H4 (cell line): ENCODE measurements at places on chromosomes 1 and 21. TPM values are rescaled to one million over a fixed set of nuclear protein-coding genes. Genes with fewer than 3 reads are reported as not detected.

The DSTYK gene
- 5.1 and 5.8 TPM in 2 replicates for total RNA-seq

DNA sequence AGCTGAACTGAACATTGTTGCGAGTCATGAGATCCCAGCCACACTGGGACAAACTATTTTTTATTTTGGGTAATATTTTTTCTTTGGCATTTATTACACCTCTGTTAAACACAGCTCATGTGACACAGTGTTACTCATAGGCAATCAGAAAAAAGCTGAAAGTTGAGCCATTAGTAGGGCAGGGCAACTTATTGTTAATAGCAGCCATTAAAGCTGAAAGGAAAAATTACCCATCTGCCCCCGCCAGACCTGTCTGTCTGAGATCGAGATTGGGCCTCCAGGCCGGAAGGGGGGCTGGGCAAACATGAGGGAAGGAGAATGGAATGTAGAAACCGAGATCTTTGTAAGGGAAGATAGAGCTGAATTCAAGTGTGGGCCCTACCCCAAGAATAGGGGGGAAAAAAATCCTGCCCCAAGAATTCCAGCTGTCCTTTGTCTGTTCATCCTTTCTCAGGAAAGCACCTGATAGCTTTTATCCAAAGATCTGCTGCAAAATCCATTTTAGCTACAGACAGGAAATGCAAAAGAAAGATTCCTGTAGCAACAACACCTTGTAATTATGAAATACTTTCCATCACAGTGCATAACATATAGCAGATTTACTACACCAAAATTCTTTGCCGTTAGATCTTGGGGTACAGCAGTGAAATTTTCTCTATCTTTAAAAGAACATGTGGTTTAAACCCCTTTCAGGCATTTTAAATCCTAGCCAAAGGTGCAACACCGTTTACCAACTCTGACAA, 212.8 kb downstream of the PBX1 start:
- DNase-seq: peak; percentile 53

The TMEM52 gene
- total RNA-seq: 0.29 and 1.3 TPM in 2 replicates

The TOR1AIP2 gene
- 45.2 and 68.9 TPM in 2 replicates for total RNA-seq

- DNase-seq: no peak
Measured at GRCh38 chr1:53339736-53340635, 12.1 kb upstream of the LRP8 start.

The COG2 gene
- 31.1 and 32.6 TPM in 2 replicates for total RNA-seq

GRCh38 chr21:44556879-44557278, 1.7 kb downstream of the KRTAP10-3 start:
- DNase-seq: no peak

The ZBTB17 gene
- 17.5 and 30.5 TPM in 2 replicates for total RNA-seq

The COL8A2 gene
- total RNA-seq: 0.08 and 0.88 TPM in 2 replicates

DNA sequence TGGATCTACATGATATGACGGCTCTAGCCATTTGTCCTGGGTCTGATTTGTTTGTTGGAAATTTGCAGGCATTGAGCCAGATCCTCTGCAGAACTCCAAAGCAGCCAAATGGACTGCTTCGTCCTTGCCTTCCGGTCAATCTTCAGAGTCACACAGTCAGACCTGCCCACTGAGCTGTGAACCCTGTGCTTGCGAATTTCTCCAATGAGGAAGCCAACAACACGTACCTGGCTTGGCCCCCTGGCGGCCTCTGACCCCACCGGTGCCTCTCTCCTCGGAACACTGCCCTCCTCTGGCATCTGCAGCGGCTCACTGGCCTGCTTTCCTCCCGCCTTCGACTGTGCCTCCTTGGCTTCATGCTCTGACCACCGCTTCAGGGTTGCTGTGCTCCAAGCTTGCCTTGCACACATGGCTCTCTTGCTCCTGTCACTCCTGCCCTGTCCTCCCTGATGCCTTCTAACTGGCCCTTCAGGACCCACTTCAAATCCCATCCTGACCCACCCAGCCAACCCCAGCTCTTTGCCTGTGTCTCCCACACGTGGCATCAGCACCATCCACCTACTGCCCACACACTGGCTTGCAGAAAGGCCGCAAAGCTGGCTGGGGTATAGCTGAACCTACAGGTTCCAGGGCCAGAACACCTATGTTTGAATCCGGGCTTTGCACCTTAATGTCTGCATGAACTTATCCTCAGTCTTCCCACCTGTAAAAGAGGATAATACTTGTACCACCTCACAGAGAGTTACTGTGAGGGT, 128.2 kb downstream of the KCNN3 start:
- no peak for DNase-seq

- DNase-seq: no peak
Measured at GRCh38 chr21:34520764-34521508, 8.9 kb upstream of the KCNE1 start.

The PPM1J gene
- total RNA-seq: 0.10 and 0.45 TPM in 2 replicates

The GPR161 gene
- total RNA-seq: 5.8 and 7.0 TPM in 2 replicates

The SLC35A3 gene
- total RNA-seq: 15.1 and 28.5 TPM in 2 replicates

The CFHR1 gene
- 0.39 and 0.41 TPM in 2 replicates for total RNA-seq

The CHAF1B gene
- total RNA-seq: 12.4 and 19.2 TPM in 2 replicates

The XPR1 gene
- 16.9 and 23.5 TPM in 2 replicates for total RNA-seq

DNA sequence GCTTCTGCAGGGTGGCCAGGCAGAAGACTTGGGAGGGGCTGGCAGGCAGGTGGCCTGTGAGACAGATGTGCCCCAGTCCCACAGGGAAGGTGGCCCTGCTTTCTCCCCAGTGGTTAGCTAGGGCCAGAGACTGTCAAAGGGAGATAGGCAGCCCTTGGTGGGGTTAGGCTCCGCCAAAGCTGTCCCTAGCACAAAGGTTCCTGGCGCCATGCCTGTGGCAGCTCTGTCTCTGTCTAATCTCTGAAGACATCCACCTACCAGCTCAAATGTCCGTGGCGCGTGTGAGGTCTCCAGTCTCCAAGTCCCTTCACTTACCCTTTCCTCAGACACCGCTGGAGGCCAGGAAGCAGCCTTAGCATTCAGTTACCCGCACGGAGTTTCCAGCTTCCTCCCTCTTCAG, 17.7 kb downstream of the TCP10L start:
- no peak for DNase-seq

DNA sequence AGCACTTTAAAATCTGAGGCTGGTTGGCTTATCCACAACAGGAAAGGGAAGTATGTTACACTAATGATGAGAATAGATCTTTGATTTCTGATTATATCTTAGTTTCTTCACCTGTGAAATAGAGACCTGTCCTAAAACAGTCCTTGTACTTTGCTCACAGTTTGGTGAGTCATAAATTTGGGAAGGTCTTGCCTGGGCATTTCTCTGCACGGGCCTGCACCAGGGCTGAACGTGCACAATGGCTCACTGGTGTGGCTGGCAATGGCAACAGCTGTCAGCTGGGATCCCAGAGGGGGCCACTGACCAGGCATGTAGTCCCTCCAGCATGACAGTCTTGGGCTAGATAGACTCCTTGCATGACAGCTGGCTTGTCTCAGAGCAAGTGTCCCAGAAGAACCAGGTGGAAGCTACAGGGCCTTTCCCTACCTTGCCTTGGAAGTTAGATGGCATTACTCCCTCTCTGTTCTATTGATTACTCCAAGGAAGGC, 367.4 kb downstream of the DISC1 start:
- no peak for DNase-seq

DNA sequence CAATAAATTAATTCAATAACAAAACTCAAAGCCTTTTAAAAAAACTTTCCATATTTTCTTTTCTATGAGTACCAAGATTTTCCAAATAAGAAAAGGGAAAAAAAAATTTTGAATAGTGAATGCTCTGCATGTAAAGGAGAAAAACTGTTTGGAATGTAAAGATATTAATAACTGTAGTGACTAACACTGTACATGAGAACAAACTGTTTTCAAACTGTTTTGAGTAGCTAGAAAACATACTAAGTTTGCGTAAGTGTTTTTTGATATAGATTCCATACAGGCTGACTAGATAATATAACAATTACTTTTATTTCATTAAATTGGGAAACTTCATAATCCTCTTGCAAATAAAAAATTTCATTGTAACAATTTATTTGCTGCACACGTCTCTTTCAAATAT, 150.5 kb downstream of the DPYD start:
- DNase-seq: no peak

The CZIB gene
- 86.8 and 87.1 TPM in 2 replicates for total RNA-seq

The SLC5A3 gene
- total RNA-seq: 8.5 and 11.4 TPM in 2 replicates

GRCh38 chr1:1921901-1922701, 3.0 kb upstream of the TMEM52 start:
- DNase-seq: no peak

The NSL1 gene
- 46.8 and 51.2 TPM in 2 replicates for total RNA-seq

DNA sequence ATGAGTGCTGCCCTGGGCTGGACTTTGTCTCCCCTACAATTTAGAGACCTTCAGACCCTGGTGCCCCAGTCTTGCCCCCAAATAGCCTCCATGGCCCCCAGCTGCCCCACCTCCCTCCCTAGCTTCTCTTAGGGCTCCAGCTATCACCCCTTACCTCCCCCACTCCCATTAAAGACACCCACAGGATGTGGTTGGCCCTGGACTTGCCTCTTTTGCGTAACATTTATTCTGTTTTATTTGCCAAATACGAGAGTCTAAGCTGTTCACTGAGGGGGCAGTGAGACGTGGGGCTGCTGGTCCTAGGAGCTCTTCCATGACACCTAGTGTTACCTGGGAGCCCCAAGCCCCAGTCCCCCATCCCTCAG, 4.5 kb downstream of the ZC3H12A start:
- DNase-seq: peak; percentile 72

GRCh38 chr1:83996621-83997020, 2.3 kb downstream of the TTLL7 start:
- DNase-seq: peak; percentile 8

GRCh38 chr1:222095606-222096475, 354.0 kb upstream of the DUSP10 start:
- DNase-seq: peak; percentile 31

DNA sequence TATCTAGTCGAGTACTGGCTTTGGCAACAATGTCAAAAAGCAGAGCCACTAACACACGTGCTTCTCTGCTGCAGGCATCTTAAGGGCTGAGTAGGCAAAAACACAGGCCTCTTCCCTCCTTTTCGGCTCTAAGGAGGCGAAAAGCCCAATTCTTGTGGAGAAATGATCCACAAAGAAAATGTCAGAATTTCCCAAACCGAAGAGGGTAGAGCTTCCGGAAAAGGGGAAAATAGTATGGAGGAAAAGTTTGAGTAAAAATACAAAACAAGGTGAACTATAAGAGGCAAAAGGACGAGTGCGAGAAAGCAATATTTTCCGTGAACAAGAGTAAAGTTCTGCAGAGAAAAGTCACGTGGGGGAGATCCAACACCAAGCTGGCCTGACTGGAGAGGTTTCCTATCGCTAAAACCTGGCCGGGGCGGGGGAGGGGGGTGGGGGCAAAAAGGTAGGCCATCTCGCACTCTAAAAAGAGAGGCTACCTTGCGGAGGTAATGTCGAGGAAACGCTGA, 551 bp downstream of the ZRANB2 start:
- DNase-seq: peak; percentile 17

- no peak for DNase-seq
Measured at GRCh38 chr1:221031458-221032203, 152.4 kb downstream of the HLX start.

DNA sequence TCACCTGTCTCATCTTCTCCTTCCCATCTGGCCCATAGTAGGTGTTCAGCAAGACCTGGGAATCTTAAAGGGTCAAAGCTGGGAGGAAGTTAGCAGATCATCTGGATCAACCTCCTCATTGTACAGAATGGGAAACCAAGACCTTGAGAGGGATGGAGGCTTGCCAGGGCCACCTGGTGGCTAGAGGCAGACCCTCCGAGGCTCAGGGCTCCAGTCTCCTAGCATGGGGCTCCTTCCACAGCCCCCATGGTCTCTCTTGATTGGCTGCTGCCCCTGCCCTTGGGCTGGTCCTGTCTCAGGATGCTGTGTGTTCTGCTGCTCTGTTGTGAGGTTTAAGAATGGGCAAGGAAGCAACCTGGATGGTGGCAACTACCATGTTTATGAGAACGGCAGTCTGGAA, 68.7 kb upstream of the CNTN2 start:
- DNase-seq: no peak

DNA sequence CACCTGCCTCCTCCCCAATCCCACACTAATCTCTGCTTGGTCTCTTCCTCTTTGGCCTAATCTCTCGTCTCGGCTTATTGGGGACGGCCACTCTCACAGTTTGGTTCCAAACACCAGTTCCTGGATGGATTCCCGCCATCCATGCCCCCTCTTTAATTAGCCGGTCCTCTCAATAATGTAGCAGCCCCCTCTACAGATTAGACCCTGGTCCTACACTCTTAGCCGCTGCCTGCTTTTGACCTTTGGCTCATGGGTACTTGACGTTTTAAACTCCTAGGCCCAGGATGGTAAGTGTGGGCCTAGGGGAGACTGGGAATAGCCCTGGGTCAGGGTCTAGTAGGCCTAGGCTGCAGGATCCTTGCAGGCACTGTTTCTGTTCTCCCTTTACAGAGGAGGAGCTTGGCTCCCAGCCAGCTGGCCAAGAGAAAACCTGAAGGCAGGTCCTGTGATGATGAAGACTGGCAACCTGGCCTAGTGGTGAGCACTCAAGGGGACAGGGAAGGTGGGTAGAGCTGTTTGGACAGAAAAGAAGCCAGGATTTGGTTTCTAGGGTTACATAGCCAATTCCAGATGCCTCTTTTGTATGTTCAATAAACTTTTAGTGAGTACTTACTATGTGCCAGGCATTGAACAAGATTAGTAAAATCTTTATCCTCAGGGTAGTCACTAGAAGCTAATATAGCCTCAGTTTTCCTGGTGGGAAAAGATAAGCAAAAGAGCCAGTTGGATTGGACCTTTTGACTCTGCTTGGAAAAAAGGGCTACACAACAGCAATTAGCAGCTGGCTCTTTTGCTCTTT, 758 bp downstream of the RAD54L start:
- DNase-seq: peak; percentile 46

GRCh38 chr1:9062846-9063245, 6.6 kb downstream of the SLC2A5 start:
- no peak for DNase-seq

The B3GALT2 gene
- 0.99 and 2.3 TPM in 2 replicates for total RNA-seq

- no peak for DNase-seq
Measured at GRCh38 chr1:163874070-163874469, 552.3 kb downstream of the NUF2 start.

The IVNS1ABP gene
- total RNA-seq: 39.6 and 47.5 TPM in 2 replicates

The SDC3 gene
- 15.5 and 16.7 TPM in 2 replicates for total RNA-seq

The HSPB7 gene
- not detected in 2 replicates for total RNA-seq

GRCh38 chr1:177170756-177171535, at the start of gene BRINP2:
TSS of gene BRINP2 (plus strand) at chr1:177170958. CDS start at chr1:177229877, 58,919 bp downstream.
- peak; percentile 31 for DNase-seq

- DNase-seq: no peak
Measured at GRCh38 chr1:202498542-202498941, 150.0 kb downstream of the PPP1R12B start.
